ENCODE measurements at places on chromosomes 1 and 21. TPM values are rescaled to one million over a fixed set of nuclear protein-coding genes. Genes with fewer than 3 reads are reported as not detected.

DNA sequence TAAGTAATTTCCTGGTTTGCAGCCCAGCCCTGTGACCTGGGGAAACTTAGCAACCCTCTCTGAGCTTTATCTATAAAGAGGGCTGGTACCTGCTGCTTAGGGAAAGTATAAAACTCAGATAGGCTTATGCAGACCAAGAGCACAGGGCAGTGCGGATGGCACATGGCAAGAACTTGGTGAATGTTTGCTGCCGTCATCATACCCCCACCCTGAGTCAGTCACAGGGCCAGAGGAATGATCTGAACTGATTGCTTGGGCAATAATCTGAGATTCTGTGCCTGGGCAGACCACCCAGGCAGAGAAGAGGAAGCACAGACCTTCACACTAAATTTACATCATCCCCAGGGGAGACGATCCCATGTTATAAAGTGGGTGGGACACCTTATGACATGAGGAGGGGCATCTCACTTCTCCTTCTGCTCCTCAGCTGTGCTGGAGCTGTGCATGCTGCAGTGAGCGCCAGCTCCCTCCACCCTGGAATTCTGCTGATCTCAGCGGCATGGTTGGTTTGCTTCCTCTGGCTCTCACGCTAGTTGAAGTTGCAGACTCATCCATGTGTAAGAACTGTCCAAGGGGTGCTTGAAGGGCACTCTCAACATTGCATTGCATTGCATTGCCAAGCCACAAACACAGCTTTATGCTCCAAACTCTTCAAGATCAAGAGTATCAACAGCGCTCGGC, 197.1 kb downstream of the AJAP1 start:
- no peak for DNase-seq
- no peak overlapping the region for H3K4me3 ChIP-seq

Gene INSRR
- total RNA-seq = not detected

DNA sequence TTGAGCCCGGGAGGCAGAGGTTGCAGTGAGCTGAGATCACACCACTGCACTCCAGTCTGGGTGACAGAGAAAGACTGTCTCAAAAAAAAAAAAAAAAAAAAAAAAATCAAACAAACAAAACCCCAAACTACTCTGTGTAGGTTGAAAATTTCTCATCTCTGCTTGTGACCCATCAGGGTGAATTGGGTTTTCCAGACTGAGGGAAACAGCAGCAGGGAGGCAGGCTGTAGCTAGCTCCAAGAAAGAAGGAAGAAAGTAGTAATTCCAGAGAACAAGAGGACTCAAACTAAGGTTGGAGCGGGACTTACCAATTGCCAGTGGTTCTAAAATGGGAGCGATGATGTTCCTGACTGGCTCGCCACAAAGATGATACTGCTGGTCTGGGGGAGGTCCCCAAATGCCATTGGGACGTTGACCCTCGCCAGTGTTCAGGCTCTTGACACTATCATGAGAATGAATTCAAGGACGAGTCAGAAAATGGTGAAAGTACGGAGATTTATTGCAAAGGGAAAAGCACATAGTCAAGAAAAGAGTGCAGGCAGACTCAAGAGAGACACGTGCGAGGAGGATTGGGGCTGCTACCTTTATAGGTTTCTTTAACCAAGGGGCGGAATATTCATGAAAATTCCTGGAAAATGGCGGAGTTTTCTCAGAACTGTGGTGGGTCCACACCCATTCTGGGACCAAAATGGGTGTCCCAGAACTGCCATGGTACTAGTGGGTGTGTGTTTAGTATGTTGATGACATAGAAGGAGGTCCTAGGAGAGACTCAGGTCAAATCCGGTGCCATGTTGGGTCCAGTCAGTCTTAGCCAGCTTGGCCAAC, 13.4 kb downstream of the AADACL4 start:
- peak overlapping the region; percentile 80 for H3K27ac ChIP-seq
- H3K4me3 ChIP-seq = no peak overlapping the region
- peaks cover 9% of the 10 kb centered on the region for H3K36me3 ChIP-seq

GRCh38 chr1:208681878-208682663, 437.9 kb upstream of the PLXNA2 start:
- peaks cover 5% of the 10 kb centered on the region for H3K4me1 ChIP-seq
- H3K4me3 ChIP-seq = no peak overlapping the region

GRCh38 chr21:40372506-40372905, 474.5 kb downstream of the DSCAM start:
- H3K4me3 ChIP-seq = no peak overlapping the region
- H3K36me3 ChIP-seq = peaks cover 3% of the 10 kb centered on the region
- no peaks in the 10 kb centered on the region for H3K4me1 ChIP-seq
- no peak for DNase-seq
- H3K27ac ChIP-seq = no peak overlapping the region

Gene LCE1E
- total RNA-seq = not detected

Data from progenitor cell of endocrine pancreas (in vitro differentiated cells).